ENCODE measurements at places on chromosomes 6 and 20.

DNA sequence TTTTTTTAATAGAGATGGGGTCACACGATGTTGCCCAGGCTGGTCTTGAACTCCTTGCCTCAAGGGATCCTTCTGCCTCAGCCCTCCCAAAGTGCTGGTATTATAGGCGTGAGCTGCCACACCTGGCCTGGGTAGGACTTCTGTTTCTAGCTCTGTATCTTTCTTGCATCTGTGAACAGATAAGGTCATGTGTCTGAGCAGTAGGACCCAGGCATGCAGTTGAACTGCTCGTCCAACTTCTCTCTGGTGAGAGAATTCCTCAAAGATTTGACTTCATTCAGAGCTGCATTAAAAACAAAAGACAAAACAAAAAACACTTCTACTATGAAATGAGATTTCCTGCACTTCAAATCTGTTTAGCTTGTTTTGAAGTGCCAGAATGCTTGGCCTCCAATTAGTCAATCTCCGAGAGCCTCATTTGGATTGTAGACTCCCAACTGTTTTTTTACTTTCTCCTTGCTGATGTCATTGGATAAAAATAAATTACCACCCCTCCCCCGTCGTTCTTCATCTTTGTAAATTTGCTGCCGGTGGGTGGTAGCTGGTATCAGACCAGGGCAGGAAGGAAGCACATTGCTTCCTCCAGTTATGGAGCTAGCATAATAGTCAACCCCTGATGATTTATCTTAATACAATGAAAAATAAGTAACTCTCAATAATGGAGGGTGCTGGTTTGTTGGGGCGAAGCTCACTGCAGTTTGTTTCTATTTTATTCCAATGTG is 17.6 kb downstream of the CD109 start:
- DNase-seq = no peak

DNA sequence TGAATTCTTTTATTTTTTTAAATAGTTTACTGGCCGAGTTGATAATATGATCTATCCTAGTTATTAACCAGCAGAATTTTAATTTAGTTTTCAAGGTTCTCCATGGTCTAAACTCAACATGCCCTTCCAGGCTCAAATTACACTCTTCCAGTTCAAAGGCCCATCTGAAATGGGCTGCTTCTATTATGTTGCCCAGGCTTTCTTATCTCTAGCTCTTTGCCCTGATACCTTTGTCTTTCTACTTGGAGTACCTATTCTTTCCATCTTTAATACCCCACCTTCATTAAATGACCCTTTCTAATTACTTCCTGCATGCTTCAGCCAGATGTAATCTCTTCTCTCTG is 541.2 kb upstream of the FLRT3 start:
- DNase-seq = no peak

GRCh38 chr6:105587349-105588122 is 184.7 kb upstream of the PREP start:
- DNase-seq = peak; percentile 18

GRCh38 chr6:158452191-158452590 is 107.7 kb upstream of the TMEM181 start:
- no peak for DNase-seq

GRCh38 chr6:157885211-157885788 is 62.3 kb downstream of the SNX9 start:
- peak; percentile 44 for DNase-seq

- DNase-seq = no peak
These were observed 333.3 kb upstream of the ZFP64 start for GRCh38 chr20:52524861-52525260.

DNA sequence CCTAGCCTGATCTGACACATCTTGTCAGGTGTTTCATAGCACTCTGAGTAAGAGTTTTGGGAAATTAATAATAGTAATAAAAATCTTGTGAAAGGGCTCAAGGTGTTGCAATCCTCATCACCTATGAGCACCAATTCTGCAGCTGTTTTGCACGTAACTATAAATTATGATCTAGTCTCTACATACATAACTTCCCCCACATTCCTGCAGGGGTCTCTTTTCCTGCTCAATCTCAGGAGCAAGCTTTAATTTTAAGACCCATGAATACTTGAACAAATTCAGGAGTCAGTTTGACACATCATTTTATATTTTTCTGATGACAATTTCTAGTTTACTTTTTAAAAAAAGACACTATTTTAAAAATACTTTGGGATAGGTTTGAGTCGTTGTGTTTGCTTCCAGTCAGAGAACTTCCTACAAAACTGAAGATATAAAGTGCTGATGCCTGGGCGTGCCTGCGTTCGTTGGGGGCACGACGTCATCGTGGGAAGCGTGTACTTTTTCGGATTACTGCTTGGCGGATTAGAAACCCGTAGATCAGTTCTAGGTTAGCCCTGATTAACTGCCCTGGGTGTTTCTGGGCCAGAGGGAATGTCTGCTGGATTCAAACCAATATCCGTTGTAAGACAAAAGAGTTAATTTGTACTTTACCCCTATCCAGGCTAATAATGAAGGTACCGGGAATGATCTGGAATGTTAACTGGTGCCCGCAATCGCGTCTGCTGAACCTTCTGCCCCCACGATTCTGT is 1.0 kb upstream of the E2F3 start:
- peak; percentile 20 for DNase-seq

DNA sequence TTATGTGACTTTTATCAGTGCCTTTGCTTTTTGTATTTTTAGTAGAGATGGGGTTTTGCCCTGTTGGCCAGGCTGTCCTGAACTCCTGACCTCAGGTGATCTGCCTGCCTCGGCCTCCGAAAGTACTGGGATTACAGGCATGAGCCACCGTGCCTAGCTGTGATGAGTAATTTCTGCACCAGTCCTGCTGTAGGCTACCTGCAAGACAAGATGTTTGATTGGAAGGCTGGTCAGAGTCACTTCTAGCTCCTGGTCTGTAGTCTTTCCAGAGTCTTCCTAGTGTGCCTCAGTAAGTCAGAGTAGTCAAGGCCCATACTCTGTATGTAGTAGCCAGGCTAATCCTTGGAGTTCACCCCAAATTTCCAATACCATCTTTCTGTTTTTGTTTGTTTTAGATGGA is 8.9 kb downstream of the TIAM2 start:
- no peak for DNase-seq

GRCh38 chr6:168908887-168909286 is 344.8 kb downstream of the THBS2 start:
- no peak for DNase-seq

GRCh38 chr6:97304701-97305100 is 21.7 kb upstream of the MMS22L start:
- DNase-seq = no peak

- DNase-seq = peak; percentile 22
These were observed 632 bp downstream of the PCMT1 start for GRCh38 chr6:149750136-149750609.

DNA sequence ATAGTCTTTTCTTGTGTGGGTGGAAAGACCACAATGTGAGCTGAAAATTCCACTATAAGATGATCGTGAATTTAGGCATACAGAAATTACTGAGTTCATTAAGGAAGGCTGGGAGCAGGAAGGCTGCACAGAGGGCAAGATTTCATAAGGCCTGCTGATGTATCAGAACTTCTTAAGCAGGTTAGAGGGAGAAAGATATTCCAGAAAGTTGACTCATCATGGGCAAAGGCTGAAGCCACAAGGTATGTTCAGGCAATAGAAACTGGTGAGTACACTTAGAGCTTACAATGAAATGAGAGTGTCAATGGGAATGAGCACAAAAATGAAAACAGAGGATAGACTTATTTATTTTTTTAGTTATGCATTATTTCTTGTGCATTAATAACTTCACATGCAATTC is 618.6 kb downstream of the CBLN4 start:
- no peak for DNase-seq

- DNase-seq = no peak
These were observed 163.6 kb upstream of the CST7 start for GRCh38 chr20:24785141-24786110.

DNA sequence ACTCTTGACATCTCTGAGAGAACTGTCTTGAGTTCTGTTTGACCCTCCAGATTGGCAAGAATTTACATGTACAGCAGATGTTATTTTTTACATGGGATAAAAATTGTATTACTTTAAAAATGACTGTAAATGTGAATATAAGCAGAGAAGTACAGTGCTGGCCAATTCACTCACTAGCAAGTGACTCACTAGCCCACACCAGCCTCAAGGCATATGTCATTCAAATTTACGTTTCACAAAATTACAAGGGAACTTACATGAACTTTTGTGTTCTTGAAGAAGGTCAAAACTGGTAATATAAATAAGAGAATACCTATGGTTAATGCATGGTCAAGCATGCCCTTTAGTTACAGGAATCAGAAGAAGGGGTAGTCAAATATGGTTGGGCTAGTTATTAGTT is 54.0 kb upstream of the HMGCLL1 start:
- DNase-seq = no peak

GRCh38 chr20:1245578-1245977 is 19.7 kb downstream of the RAD21L1 start:
- no peak for DNase-seq

DNA sequence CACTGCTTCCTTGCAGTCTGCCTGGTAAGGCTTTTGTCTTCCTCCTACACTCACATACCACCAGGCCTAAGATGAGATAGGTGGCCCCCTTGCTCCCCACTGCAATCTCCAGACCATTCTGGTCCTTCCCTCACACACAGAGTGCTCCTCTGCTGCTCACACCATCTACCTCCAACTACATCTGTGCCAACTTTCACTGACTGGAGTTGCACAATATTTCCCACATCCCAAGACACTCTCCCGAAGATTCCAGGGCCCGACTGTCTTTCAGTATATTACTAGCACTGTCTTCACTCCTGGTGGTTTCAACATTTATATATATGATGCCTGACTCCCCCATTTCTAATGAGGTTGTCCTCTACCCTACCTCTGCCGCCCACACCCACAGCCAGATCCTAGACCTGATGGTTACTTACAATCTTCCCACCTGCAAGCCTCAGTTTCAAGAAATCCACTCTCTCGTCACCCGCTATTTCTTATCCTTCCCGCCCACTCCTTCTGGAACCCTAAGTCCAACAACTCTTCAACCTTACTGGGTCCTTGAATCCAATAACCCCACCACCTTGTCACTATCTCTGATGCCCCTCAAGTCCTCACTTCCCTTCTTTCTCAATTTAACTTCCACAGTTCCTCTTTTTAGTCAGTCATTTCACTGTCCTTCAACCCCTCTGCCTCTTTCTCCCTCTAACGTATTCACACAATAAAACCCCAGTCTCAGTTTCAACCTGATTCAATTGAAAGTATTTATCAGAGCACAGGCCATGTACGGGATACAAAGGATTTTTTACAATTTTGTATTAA is 21.6 kb downstream of the RALGAPA2 start:
- no peak for DNase-seq

DNA sequence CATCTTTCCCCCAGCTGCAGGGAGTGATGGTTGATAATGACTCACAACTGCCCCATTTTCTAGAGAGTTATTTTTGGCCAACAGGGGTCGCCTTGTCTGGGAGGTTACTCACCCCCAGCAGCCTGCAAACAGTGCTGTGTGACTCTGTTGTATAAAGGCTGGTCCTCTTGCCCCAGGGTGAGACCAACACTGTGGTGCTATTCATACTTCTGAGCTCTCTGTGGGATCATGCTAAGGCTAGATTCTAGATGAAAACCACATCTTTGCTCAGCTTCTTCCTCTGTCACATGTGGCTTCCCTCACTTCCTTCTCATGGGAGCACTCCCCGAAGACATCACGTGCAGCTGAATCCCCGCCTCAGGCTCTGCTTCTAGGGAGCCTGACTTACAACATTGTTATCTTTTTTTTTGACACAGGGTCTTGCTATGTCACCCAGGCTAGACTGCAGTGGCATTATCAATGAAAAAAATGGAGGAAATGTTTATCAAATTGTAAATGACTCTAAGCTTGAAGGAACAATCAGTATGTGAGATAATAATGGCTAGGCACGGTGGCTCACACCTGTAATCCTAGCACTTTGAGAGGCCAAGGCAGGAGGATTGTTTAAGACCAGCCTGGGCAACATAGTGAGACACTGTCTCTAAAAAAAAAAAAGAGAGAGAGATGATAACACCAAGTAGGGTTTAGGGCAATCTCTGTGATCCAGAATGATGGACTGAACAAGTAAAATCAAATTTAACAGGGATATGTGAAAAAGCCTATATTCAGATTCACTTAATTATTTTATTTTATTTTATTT is 55.7 kb upstream of the SLC23A2 start:
- DNase-seq = peak; percentile 80

DNA sequence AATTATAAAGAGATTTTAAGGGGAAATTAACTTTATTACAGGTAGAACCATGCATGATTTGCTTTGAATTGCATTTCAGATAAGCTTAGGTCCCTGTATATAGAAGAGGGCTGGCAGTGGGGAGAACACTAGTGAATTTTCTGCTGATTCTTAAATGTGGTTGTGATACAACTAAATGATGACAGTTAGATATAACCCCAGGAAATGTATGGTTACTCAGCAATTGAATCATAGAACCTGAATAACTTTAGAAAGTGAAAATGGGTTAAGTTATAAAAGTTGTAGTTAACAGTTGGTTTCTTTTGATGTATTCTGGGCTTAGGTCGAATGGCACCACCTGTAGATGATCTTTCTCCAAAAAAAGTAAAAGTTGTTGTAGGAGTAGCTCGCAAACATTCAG is 70.1 kb downstream of the PHF3 start:
- no peak for DNase-seq

GRCh38 chr6:11711984-11712711 is 66.5 kb downstream of the ADTRP start:
- no peak for DNase-seq

DNA sequence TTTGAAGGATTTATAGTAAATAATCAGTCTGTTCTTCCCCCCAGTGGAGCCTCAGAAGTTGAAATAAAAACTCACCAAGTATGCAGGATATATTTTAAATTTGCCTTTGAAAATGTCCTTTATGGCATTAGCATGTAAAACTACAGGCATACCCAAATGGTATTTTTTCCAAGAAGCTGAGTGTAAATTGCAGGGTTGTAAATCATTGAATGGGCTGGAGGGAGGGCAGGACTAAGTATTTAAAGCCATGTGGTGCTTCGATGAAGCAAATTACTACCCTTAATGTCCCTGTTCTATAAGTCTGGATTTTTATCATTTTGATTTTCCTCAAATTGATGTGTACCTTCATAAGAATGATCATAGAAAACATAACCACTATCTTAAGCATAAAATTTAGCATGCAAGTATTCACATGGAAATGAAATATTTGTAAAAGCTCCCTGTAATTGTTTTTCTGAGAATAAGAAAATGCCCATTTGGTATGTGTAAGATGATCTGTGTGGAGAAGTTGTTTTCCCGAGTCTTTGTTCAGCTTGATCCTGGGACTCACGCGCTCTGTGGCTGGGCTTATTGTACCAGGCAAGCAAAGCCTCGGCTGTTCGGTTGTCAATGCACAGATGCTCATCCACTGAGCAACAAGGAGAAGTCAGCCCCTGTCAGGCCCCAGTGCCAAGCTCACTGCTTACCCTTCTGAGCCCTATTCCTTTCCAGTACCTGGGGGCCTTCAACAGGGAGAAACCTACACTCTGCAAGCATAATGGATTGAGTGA is 66.7 kb downstream of the CD164 start:
- DNase-seq = no peak

GRCh38 chr6:121627761-121628160 is 192.3 kb downstream of the GJA1 start:
- no peak for DNase-seq

- DNase-seq = no peak
These were observed 34.5 kb downstream of the RIOK1 start for GRCh38 chr6:7424058-7424457.
